Glutamatergic neuron (in vitro differentiated cells): ENCODE measurements at places on chromosomes 7 and 10. TPM values are rescaled to one million over a fixed set of nuclear protein-coding genes. Genes with fewer than 3 reads are reported as not detected.
A peak's percentile ranks its signal among the peaks of the same experiment; 100 is the strongest.

TMEM176A gene
- total RNA-seq, result 1.3 TPM

DNA sequence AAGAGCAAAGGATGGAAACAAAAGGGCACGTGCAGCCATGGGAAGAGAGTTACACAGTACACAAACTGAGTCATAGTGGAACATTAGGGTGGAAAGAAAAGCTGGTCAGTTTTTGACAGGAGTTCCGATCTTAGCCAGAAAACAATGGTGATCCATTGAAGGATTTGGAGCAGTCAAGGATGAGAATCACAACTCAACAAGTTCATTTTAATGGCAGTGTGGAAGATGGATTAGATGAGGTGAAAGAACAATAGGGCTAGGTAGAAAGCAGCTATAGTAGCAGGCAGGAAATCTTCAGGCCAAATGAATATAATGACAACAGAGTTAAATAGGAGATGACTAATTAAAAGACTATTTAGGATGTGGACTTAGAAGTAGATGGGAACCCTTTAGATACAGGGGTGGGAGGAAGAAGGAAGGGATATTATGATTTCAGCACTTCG lies 136.3 kb downstream of the DOCK4 start:
- no peak overlapping the region for H3K4me3 ChIP-seq
- no peak overlapping the region for H3K27ac ChIP-seq
- peaks cover 6% of the 10 kb centered on the region for H3K4me1 ChIP-seq

AMPH gene
- total RNA-seq, result 9.4 TPM

- DNase-seq, result no peak
- no peak within 1 kb of the TSS for H3K27ac ChIP-seq
- H3K4me1 ChIP-seq, result peaks cover 8% of the 10 kb centered on the region
- H3K36me3 ChIP-seq, result no peaks in the 10 kb centered on the region
- peaks cover 11% of the 10 kb centered on the region for H3K27me3 ChIP-seq
- no peak within 1 kb of the TSS for H3K4me3 ChIP-seq
These were observed at the start of gene GDF2 for GRCh38 chr10:47322300-47323061. Gene GDF2, plus strand, starts transcription at chr10:47322454. Its CDS starts 215 bp downstream, at chr10:47322669.

GIMAP8 gene
- not detected for total RNA-seq

- no peak overlapping the region for H3K4me3 ChIP-seq
- H3K27ac ChIP-seq, result peak overlapping the region; percentile 69
- no peaks in the 10 kb centered on the region for H3K36me3 ChIP-seq
- DNase-seq, result no peak
- H3K27me3 ChIP-seq, result peaks cover 2% of the 10 kb centered on the region
- peaks cover 24% of the 10 kb centered on the region for H3K4me1 ChIP-seq
These were observed 524.4 kb downstream of the SDK1 start for GRCh38 chr7:3825491-3825890.

GPR141 gene
- not detected for total RNA-seq

GRCh38 chr7:20798081-20798693 lies 11.5 kb upstream of the SP8 start:
- no peak overlapping the region for H3K4me3 ChIP-seq
- DNase-seq, result peak; percentile 67
- H3K27me3 ChIP-seq, result peaks cover 19% of the 10 kb centered on the region
- no peak overlapping the region for H3K27ac ChIP-seq
- H3K4me1 ChIP-seq, result peaks cover 7% of the 10 kb centered on the region

- H3K27ac ChIP-seq, result no peak overlapping the region
- no peaks in the 10 kb centered on the region for H3K36me3 ChIP-seq
- H3K27me3 ChIP-seq, result no peaks in the 10 kb centered on the region
- DNase-seq, result no peak
- H3K4me1 ChIP-seq, result no peaks in the 10 kb centered on the region
These were observed 26.4 kb upstream of the ADO start for GRCh38 chr10:62778125-62778524.

- peaks cover 9% of the 10 kb centered on the region for H3K27me3 ChIP-seq
- H3K4me1 ChIP-seq, result peaks cover 20% of the 10 kb centered on the region
- H3K4me3 ChIP-seq, result no peak overlapping the region
- no peak overlapping the region for H3K27ac ChIP-seq
These were observed 104.7 kb upstream of the DDC start for GRCh38 chr7:50669890-50670289.

- H3K4me1 ChIP-seq, result peaks cover 12% of the 10 kb centered on the region
- H3K27ac ChIP-seq, result no peak overlapping the region
- peaks cover 4% of the 10 kb centered on the region for H3K36me3 ChIP-seq
- H3K4me3 ChIP-seq, result no peak overlapping the region
- DNase-seq, result no peak
These were observed 37.4 kb downstream of the AMZ1 start for GRCh38 chr7:2725178-2726105.

GRCh38 chr7:141541375-141541774 lies 9.8 kb upstream of the AGK start:
- no peaks in the 10 kb centered on the region for H3K4me1 ChIP-seq
- H3K27ac ChIP-seq, result no peak overlapping the region
- no peak overlapping the region for H3K4me3 ChIP-seq
- DNase-seq, result no peak
- no peaks in the 10 kb centered on the region for H3K27me3 ChIP-seq

GRCh38 chr7:137287651-137288258 lies 55.8 kb downstream of the PTN start:
- no peak for DNase-seq
- no peaks in the 10 kb centered on the region for H3K27me3 ChIP-seq
- no peak overlapping the region for H3K4me3 ChIP-seq
- no peaks in the 10 kb centered on the region for H3K4me1 ChIP-seq
- H3K27ac ChIP-seq, result no peak overlapping the region
- no peaks in the 10 kb centered on the region for H3K36me3 ChIP-seq

GRCh38 chr7:133268355-133268754 lies 15.5 kb downstream of the EXOC4 start:
- DNase-seq, result no peak
- H3K36me3 ChIP-seq, result no peaks in the 10 kb centered on the region
- H3K4me1 ChIP-seq, result peaks cover 14% of the 10 kb centered on the region
- H3K27ac ChIP-seq, result no peak overlapping the region
- H3K27me3 ChIP-seq, result no peaks in the 10 kb centered on the region

GRCh38 chr10:23325132-23325531 lies 19.5 kb downstream of the C10orf67 start:
- DNase-seq, result no peak
- no peaks in the 10 kb centered on the region for H3K4me1 ChIP-seq
- no peak overlapping the region for H3K27ac ChIP-seq

SUN3 gene
- not detected for total RNA-seq

GRCh38 chr10:85187047-85187446 lies 858.7 kb downstream of the CCSER2 start:
- H3K27ac ChIP-seq, result no peak overlapping the region
- DNase-seq, result no peak
- no peaks in the 10 kb centered on the region for H3K27me3 ChIP-seq
- H3K4me3 ChIP-seq, result no peak overlapping the region
- H3K36me3 ChIP-seq, result peaks cover 8% of the 10 kb centered on the region
